EL (cell line): ENCODE measurements at places on chromosomes 13 and 19.
A peak's percentile ranks its signal among the peaks of the same experiment; 100 is the strongest.

- DNase-seq, result no peak
These were observed 116.7 kb downstream of the SOX1 start for GRCh38 chr13:112183532-112184090.

- DNase-seq, result peak; percentile 78
These were observed 282.9 kb downstream of the TSHZ3 start for GRCh38 chr19:31066385-31066784.

DNA sequence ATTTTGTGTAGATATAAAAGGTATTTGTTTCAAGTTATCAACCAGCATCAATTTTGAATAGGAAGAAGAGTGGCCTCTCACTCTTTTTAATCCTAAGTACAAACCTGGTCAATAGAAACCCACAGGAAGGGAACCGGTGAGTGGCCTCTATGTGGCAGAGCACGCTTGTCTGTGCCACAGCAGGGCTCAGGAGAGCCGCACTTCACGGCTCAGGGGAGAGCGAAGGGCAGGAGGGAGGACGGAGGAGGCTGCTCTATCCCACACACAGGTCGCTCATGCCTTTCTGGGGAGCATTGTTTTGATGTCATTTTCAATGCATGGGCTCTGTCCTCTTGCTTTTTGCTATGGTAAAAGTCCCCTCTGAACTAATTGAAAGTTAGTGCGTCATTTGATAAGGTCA lies 57.2 kb downstream of the TNFRSF19 start:
- DNase-seq, result no peak

- no peak for DNase-seq
These were observed 9.1 kb upstream of the EBI3 start for GRCh38 chr19:4220188-4220587.

DNA sequence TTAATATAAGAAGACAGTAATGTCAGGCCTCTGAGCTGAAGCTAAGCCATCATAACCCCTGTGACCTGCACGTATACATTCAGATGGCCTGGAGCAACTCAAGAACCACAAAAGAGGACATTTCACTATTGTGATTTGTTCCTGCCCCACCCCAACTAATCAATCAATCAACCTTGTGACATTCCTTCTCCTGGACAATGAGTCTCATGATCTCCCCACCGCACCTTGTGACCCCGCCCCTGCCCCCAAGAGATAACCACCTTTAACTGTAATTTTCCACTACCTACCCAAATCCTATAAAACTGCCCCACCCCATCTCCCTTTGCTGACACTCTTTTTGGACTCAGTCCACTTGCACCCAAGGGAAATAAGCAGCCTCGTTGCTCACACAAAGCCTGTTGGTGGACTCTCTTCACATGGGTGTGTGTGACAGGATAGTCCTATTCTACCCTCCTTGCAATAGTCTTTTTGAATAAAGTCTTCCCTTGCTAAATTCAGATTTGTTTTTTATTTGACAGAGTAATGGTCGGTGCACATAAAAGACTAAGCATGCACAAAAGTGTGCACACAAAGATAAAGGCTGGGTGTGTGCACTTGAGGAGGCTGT lies 14.0 kb downstream of the CD70 start:
- DNase-seq, result no peak

DNA sequence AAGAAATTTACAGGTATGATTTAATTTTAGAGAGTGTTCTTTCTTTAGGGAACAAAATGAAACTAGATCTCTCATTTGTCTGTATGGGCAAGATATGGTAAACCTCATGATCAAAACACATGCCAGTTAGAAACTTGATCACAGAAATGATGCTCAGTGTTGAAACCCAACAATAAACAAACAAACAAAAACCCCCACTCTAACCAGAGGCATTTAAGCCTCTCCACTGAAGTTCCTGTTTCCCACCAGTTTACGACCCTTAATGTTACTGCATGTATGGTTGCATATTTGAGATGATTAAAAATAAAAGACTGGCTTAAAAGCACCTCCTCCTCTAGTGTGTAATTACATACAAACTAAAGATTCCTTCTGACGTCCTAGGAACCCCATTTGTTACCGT lies 293.3 kb upstream of the MAB21L1 start:
- peak; percentile 41 for DNase-seq

- peak; percentile 2 for DNase-seq
These were observed 21.3 kb downstream of the ZNF607 start for GRCh38 chr19:37698216-37698615.

DNA sequence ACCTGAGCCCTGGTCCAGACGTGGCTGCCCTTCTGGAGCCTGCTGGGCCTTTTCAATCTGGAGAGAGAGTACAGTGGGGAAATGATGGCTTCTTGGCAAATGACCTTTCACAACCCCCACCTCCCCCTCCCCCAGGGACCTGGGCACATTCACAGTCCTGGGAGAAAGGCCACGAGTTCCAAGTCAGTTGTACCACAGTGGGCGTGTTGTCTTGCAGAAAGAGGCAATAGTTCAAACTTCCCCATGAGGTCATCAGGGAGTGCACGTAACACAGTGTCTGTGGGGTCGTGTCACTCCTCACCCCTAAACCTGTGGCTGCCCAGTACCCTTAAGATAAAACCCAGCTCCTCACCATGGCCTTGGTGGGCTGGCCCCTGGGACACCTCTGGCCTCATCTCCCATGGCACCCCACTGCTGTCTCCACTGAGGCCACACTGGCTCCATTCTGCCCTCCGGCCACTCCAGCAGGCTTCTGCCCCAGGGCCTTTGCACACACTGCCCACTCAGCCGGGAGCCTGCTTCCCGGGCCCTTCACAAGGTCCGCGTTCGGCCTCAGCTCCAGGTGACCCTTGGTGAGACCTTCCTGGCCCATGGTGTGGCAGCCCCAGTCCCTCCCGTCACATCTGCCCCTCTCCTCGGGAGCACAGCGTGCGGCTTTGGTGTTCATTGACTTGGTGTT lies 13.3 kb downstream of the PLIN4 start:
- no peak for DNase-seq

DNA sequence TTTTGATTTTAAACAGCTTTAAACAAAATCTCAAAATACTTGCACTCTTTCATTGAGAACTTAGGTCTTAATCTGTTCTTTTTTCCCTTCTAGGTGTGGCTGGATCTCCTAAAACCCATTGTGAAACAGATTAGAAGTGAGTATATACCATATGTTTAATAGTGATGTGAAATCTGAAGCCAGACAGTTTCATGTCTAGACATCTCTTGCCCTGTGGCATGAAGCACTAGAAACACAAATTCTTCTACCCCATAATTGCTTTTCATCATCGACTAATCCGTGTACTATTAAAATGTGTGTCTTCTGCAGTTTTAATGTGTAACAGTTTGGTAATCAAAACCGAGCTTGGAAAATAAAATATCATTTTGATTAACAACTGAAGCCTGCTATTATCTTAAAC lies 188.2 kb upstream of the RNF113B start:
- DNase-seq, result no peak

- DNase-seq, result peak; percentile 82
These were observed 7.6 kb downstream of the DNAJB1 start for GRCh38 chr19:14510311-14511228.

GRCh38 chr13:99522298-99522697 lies 21.0 kb downstream of the TM9SF2 start:
- peak; percentile 27 for DNase-seq

DNA sequence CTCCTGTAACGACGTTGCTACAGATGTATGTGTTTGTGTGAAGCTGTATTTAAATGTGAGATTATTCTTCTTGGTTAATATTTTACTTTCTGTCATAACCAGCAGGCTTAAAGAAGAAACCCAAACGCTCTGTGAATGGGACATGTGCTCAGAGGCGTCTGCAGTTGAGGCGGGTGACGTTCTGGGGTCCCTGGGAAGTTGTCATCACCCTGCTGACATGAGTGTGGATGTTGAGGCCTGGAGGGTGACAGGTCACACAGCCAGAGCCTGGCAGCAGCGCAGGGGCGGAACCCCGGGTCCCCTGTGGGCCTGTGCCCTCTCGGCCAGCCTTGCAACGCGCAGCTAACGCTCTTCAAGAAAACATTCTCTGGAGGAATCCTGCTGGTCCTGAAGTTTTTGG lies 16.6 kb downstream of the RASA3 start:
- DNase-seq, result no peak

GRCh38 chr19:8519388-8519787 lies 5.4 kb upstream of the ZNF414 start:
- DNase-seq, result no peak

DNA sequence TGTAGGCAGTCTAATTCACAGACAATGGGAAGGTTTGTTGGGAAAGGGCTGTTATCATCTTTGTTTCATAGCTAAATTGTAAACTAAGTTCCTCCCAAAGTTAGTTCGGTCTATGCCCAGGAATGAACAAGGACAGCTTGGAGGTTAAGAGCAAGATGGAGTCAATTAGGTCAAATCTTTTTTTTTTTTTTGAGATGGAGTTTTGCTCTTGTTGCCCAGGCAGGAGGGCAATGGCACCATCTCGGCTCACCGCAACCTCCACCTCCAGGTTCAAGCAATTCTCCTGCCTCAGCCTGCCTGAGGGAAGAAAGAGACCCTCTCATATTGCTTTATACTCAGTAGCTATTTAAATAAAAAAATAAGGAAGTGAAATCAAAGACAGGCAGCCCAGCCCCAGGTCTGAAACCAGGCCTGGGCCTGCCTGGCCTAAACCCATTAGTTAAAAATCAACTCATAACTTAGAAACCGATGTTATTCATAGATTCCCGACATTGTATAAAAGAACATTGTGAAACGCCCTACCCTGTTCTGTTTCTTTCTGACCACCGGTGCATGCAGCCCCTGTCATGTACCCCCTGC lies 297.4 kb upstream of the SGCG start:
- DNase-seq, result no peak

- peak; percentile 28 for DNase-seq
These were observed 1.5 kb downstream of the N4BP2L1 start for GRCh38 chr13:32426191-32426989.

DNA sequence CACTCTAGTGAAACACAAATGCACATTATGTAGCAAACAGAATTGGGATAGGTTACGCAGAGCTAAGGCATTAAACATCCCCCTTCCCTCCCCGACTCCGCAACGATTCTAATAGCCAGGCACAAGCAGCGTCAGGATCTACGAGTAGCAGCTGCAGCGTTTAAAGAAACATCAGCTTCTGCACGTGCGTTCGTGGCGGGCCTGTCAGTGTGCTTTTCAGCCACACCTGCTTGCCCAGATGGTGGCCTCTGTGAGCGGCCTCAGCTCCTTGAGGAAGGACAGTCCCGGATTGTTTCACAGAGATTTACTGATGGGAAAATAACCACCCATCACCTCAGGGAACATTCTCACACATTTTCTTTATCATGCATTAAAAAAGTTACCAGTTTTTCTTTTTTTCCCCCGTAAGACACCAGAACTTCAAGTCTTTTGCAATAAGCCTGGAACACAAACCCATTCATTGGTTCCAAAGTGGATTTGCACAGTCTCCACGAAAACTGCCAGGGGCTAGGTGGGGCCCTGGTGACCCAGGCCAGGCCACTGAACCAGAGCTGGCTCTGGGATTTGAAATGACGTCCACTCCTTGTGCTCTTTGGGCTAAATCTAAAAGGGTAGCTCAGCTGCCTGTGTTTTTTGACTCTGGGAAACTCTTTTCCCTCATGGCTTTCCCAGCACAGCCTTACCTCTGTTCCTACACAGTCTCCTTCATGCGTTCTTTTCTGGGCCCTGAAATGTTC lies 325.5 kb downstream of the KCNRG start:
- no peak for DNase-seq

GRCh38 chr13:32247887-32248286 lies 67.3 kb downstream of the ZAR1L start:
- DNase-seq, result no peak

- peak; percentile 14 for DNase-seq
These were observed 1.4 kb downstream of the ZNF699 start for GRCh38 chr19:9308091-9308770.

DNA sequence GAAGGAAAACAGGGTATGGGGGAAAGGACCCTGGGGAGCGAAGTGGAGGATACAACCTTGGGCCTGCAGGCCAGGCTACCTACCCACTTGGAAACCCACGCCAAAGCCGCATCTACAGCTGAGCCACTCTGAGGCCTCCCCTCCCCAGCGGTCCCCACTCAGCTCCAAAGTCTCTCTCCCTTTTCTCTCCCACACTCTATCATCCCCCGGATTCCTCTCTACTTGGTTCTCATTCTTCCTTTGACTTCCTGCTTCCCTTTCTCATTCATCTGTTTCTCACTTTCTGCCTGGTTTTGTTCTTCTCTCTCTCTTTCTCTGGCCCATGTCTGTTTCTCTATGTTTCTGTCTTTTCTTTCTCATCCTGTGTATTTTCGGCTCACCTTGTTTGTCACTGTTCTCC lies 2.7 kb downstream of the KLK3 start:
- DNase-seq, result no peak

- no peak for DNase-seq
These were observed 181.5 kb downstream of the FOXO1 start for GRCh38 chr13:40484974-40485373.

- DNase-seq, result no peak
These were observed 1.9 kb downstream of the CCNE1 start for GRCh38 chr19:29813642-29814041.

DNA sequence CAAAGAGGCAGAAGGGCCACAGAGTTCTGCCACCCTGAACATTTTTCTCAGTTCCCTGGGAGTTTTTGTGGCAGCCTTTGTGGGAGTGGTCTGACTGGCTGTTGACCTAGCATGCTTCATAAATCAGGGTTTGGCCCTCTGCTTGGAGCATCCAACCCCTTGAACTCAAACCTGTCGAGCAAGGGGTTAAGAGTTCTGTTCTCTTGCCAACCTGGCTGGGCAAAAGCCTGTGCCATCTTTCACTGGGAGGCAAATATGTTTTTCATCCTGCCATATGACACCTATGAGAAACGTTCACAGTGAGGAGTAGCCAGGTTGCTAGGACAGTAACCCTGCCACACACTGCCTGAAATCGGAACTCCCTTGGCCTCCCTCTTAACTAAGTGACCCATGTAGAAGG lies 7.7 kb upstream of the TEX26 start:
- no peak for DNase-seq

GRCh38 chr13:53254500-53254899 lies 225.9 kb downstream of the OLFM4 start:
- DNase-seq, result no peak

DNA sequence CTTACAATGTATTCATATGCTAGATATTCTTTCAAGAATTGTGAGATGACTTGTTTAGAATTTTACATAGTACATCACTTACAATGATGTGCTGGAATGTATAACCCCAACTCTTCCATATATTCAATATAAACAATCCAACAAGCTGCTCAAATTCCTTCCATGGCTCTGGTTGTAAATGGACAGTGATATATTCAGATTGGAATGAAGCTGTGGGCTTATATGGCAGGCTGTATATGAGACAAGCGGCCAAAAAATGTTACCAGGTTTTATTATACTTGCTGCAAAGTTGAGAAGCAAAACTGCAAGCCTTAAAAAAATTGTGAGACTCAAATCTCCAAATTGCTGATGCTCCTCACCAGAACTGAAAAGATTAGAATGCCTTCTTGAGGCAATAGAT lies 83.6 kb upstream of the KLF12 start:
- DNase-seq, result peak; percentile 93

GRCh38 chr19:56988299-56988698 lies 131.5 kb upstream of the USP29 start:
- no peak for DNase-seq
